Stimulated activated CD8-positive, alpha-beta memory T cell treated with anti-CD3 and anti-CD28 coated beads, Interleukin-7, amount 100 ng/mL, for 1 hour (primary cell): ENCODE measurements at places on chromosomes 11 and 22.

DNA sequence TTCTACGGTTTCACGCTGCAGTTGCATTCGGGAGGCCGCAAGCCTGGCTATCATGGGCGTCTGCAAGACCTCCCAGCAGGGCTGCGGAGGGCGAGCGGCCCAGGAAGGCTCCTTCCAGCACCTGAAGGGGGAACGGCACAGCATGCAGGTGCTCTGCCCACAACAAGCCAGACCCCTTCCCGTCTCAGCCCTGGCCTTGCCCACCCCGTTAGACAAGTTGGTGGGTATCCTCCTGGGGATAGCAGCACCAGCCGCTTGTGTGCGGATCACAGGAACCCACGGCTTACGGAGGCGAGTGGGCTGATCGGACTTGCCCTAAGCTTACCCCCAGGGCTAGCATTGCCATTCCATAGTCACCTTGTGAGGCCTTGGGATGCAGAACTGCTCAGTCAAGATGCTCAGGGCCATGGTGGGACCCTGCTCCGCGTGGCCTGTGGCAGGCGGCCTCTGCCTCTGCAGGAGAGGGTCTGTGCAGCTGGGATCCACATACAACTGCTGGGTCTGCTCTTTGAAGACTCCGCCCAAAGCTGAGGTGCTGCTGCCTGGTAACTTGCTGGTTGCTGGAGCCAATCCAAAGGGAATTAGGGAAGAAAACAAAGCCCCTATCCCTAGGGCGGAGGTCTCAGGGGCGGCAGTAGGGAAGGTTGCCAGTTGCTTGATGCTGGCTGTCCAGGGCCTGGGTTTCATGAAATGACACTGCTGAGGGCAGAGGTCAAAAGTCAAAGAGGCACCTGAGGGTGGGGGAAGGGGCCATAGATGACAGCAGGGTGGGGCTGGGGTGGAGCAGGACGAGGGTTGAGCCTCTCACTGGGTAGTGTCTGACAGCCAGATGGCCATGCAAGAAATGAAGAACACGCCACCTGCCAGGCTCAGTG is 1.4 kb upstream of the OSBPL5 start:
- no peak for DNase-seq

DNA sequence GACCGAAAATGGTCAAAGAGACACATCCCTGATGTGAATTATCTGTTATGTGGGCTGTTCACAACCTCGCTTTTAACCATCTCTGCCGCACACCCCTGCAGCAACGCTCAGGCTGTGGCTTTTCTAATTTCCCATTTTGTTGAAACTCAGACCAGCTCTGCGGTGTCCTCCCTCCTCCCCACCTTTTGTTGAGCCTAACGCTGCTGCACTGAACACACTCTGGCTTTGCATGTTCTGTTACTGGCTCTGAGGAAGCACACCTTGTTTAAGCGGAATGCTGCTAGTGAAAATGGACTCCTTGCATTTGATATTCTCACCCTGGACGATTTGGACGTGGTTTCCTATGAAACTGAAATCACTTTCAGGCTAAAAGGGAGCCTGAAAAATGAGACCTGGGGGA is 198.5 kb upstream of the MTNR1B start:
- DNase-seq: no peak

DNA sequence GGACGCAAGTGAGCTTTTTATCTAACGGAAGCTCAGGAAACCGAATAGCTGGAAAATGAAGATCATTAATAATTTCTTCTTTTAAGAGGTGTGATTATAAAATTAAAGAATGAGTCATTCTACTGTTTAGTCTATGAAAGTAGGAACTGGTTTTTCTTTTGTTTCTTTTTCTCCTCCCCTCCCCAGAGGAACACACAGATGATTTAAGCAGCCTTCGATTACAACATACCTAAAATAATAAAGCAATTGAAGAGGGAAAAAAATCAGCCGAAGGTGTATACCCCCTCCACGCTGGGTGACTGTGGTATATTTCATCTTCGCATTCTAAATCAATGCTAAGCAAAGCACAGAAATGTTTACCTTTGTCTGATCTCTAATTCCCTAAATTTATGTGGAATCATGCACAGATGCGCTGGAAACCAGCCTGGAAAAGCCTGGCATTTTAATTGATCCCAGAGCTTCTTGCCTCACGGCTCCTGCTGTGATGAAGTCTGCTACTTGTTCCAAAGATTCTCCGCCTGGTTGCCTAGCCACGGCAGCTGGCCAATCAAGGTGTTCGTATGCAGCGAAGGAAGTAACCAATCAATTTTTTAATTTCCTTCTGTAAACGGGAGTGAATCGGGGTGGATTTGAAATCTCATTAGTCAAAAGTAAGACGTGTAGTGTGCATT is 133.9 kb downstream of the FANCF start:
- no peak for DNase-seq

- no peak for DNase-seq
Measured at GRCh38 chr11:67614730-67615714, 8.3 kb downstream of the NDUFV1 start.

DNA sequence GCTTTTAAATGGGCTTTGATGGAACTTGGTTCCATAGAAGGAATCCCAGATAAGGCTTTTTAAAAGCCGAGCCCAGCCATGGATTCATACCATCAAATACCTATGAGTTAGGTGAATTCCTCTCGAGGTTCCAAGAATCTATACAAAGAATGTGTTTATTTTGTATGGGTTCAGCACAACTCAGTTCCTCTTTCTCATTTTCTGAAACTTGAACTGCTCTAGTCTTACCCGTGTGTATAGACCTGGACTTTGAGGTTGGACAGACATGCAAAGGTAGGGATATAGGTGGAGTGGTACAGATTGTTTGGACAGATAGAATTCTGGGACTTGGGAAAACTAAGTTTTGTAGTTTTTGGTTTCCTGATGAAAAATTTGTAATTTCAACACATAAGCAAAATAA is 97.9 kb downstream of the PGR start:
- no peak for DNase-seq

GRCh38 chr11:116819049-116819448 is 4.1 kb downstream of the APOA4 start:
- no peak for DNase-seq

GRCh38 chr11:40445391-40445790 is 1014.1 kb downstream of the LRRC4C start:
- no peak for DNase-seq

GRCh38 chr22:48636746-48637145 is 1190.9 kb downstream of the BRD1 start:
- no peak for DNase-seq

DNA sequence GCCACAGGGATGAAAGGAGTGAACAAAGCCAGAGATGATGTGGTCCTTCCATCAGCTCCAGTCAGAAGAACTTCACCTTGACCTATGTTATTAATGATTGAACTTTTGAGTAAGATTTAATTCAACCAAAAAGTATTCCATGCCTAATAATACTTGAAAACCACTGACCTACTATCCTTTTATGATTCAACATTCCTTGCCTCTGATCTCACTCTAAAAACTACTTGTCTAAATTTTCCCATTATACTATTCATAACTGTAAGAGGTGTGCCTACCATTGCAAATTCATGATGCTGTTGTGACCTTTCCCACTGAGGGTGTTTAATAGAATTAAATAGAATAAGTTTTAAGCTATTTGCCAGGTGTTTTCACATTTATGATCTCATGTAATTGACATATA is 164.7 kb upstream of the GUCY1A2 start:
- DNase-seq: no peak

GRCh38 chr22:47842119-47842518 is 1079.7 kb downstream of the TBC1D22A start:
- no peak for DNase-seq

GRCh38 chr11:1706634-1707400 is 9.8 kb downstream of the KRTAP5-6 start:
- no peak for DNase-seq

DNA sequence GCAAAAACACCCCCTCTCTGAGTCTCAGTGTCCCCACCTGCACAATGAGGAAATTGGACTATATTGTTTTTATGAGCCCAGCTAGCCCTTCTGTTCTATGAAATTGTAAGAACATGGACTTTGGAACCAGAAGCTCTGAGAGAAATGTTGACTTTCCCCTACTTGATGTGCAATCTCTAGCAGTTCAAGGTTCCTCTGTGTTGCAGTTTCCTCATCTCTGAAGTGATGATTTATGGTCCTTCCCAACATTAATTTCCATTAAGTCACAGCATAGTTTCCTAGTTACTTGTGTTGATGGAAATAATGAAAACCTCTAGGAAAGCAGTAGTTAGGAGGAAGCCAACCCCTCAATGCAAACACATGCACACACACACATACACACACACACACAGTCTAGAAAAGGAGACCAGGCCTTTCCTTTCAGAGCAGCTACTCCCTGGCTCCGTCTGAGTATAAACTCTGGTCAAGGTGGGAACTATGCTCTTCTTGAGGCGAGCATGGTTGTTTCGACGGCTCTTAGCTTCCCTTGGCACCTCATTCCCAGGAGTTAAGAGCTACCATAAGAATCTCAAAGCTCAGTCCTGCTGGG is 518.4 kb downstream of the SOX6 start:
- DNase-seq: no peak

GRCh38 chr11:122697636-122698167 is 42.2 kb downstream of the UBASH3B start:
- no peak for DNase-seq

DNA sequence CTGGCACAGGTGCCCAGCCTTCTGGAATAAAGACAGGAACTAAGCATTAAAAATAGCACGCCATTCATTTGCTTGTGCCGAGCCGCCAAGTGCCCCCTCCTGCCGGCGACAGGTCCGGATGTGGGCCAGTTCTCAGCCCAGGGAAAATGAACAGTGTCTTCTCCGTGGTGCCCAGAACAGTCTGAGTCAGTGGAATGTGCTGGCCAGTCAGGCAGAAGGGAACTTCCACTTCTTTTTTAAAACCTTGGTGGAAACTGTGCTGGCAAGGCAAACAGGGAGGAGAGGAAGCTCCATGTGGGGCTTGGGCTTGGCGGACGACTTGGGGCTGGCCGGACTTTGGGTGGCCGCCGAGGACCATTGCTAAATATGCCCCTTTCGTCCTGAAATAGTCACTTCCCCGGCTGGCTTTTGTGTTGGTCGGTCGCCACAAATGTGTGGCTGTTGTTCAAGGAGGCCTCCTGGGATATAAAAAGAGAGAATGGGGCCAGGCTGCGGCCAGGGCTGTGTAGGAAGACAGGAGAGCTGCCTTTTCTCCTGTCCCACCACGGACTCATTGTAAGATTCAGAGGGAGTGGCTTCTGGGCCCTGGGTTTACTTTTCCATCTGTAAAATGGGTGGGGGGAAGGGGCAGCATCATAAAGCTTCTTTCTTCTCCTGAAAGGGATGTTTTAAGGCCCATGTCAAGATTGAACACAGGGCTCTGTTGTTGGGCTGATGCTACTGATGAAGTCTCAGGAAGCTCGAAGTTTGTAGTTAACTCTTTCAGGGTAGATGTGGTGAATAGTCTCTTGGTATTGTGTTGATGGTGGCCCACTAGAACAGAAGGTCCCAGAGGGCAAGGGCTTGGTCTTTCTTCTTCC is 101.0 kb downstream of the PTPRJ start:
- DNase-seq: no peak

- DNase-seq: no peak
Measured at GRCh38 chr11:218815-219593, 11.5 kb downstream of the RIC8A start.

DNA sequence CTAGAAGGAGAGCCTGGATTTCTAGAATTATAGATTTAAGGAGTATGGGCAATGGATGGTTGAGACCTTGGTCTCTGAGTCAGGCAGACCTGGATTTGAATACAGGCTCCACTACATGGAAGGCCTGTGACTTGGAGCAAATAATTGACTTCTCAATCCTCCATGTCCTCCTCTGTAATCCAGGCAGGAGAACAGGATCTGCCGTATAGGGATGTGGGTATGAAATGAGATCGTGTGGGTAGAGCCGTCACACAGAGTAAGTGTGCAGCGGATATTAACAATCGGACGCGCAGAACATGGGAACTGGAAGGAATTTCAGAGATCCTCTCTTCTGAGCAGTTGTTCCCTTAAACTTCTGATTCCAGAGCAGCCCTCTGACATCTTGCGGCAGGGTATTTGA is 11.5 kb upstream of the TMPRSS13 start:
- no peak for DNase-seq

- no peak for DNase-seq
Measured at GRCh38 chr11:35246745-35247144, 107.8 kb downstream of the CD44 start.

DNA sequence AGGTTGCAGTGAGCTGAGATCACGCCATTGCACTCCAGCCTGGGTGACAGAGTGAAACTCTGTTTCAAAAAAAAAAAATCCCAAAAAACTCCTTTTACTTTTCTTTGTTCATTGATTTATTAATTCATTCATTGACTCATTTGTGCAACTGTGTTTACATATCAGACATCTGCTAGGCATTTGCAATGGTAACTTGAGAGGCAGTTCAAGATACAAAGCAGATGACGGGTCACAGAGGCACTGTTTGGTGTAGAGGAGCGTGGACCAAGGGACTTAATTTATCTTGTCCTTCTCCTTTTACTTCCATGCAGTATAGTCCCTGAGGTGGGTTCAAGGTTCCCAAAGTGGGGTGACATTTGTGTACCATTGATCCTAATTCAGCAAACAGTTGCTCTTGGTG is 71.4 kb downstream of the KIAA1671 start:
- DNase-seq: no peak

DNA sequence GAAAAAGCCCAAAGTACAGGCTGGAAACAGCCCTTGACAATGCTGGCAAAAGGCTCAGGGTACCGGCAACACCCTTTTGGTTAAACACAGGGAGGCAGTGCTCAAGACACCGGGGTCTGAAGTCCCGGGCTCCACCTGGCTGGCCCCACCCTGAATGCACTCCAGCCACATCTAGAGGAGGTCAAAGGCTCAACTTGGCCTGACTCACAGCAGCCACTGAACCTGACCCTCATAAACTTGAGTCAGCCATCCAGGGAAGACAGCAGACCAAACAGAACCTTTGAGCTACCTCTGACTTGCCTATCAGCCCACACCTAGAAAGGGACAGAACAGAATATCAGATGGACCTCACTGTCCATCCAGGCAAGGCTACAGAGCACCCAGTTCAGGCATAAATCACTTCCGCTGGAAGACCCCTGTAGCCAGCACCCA is 3.8 kb downstream of the CFL1 start:
- DNase-seq: no peak

GRCh38 chr11:102197670-102198139 is 87.5 kb downstream of the YAP1 start:
- no peak for DNase-seq

GRCh38 chr11:129248618-129249017 is 56.5 kb upstream of the ARHGAP32 start:
- DNase-seq: no peak

- no peak for DNase-seq
Measured at GRCh38 chr22:33579448-33580093, 340.7 kb downstream of the LARGE1 start.

GRCh38 chr11:62010935-62011528 is 43.6 kb upstream of the FTH1 start:
- no peak for DNase-seq

- no peak for DNase-seq
Measured at GRCh38 chr22:17307566-17307965, 61.7 kb upstream of the CECR2 start.

DNA sequence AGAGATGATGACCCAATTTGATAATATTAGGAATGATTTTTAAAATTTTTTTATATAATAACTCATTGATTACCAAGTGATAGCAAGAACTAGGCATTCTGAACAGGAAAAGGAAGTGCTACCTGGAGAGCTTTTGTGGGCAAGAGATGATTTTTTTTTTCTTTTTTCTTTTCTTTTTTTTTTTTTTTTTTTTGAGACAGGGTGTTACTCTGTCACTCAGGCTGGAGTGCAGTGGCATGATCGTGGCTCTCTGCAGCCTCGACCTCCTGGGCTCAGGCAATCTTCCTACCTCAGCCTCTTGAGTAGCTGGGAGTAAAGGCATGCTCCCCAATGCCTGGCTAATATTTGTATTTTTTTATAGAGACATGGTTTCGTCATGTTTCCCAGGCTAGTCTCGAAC is 40.4 kb downstream of the TNRC6B start:
- no peak for DNase-seq
